ENCODE measurements at places on chromosomes 13 and 19.

DNA sequence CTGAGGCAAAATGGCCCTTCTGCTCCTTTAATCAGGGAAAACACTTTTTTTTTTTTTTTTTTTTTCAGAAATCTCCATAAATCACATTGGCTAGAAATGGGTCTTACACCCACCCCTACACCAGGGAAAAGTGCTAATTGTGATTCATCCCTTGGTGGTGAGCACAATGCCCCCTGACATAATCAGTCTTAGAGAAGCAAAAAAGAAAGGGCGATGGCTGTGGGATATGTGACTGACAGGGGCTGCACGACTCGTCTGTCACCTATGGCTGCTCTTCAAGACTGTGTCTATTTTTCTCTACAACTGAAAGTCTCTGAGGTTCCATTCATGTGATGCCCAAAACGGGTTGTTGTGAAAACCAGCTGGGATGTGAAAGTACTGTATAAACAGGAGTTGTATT lies 3.6 kb upstream of the GPC6 start:
- DNase-seq: no peak

- DNase-seq: no peak
These were observed 13.1 kb upstream of the LMTK3 start for GRCh38 chr19:48524732-48525131.

GRCh38 chr13:22286338-22286737 lies 615.5 kb downstream of the FGF9 start:
- DNase-seq: no peak

DNA sequence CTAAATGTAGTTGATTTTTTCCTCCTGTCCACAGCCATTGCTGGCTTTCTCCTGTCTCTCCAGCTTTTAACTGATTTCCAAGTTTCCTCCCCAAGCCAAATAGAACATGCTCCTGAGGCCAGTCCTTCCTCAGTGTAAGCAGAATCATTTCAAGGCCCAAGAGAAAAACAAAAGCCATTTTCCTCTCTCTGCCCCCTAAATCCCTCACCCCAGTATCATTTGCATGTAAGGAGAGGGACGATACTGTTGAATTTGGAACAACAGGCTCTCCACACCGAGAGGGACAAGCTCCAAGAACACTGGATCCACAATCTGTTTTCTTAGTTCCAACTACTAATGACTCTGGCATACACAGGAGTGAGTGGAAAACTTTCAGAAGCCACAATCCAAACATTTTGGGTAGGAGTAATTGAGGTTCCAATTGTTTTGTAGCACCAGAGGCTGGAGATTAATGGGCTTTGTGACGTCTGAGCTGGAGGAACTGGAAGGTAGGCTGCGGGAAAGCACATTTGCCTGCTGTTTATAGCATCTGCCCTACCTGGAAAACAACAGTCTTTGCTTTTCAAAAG lies 156.8 kb downstream of the FLT1 start:
- DNase-seq: no peak

GRCh38 chr19:12668932-12669269 lies 2.3 kb downstream of the WDR83 start:
- peak; percentile 26 for DNase-seq

GRCh38 chr13:49633710-49634109 lies 5.4 kb downstream of the ARL11 start:
- DNase-seq: no peak

DNA sequence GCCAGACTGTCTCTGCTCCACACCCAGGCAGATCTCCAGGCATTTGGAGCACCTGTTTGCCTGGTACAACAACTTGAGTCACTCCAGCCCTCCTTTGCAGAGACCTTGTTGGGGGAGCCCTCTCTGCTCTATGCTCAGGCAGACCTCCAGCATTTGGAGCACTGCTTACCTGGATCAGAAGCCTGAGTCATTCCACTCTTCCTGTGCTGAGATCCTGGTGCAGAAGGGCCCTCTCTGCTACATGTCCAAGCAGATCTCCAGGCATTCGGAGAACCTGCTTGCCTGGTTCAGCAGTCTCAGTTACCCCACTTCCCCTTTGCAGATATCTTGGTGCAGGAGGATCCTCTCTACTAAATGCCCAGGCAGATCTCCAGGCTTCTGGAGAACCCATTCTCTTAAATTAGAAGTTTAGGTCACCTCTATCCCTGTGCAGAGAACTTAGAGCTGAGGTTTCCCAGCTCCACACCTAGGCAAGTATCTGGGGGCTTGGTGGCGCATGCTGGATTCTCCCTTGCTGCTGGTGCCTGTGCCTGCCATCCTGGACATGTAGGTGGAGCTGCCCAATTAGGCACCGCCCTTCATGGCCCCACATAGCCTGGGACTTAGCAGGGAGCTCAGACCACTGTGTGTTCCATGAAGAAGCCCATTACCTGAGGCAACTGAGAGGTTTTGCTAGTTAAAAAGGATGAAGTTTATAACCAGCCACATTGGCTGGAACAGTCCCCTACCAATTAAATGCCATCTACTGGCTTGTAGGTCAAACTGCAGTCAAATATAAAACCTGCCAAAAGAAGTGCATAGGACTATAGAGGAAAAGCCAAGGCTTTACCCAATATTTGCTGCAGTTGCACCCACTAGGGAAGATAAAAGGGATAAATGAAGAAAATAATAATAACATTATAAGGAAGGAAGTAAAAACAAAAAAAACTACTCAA lies 97.6 kb upstream of the SLITRK6 start:
- no peak for DNase-seq

DNA sequence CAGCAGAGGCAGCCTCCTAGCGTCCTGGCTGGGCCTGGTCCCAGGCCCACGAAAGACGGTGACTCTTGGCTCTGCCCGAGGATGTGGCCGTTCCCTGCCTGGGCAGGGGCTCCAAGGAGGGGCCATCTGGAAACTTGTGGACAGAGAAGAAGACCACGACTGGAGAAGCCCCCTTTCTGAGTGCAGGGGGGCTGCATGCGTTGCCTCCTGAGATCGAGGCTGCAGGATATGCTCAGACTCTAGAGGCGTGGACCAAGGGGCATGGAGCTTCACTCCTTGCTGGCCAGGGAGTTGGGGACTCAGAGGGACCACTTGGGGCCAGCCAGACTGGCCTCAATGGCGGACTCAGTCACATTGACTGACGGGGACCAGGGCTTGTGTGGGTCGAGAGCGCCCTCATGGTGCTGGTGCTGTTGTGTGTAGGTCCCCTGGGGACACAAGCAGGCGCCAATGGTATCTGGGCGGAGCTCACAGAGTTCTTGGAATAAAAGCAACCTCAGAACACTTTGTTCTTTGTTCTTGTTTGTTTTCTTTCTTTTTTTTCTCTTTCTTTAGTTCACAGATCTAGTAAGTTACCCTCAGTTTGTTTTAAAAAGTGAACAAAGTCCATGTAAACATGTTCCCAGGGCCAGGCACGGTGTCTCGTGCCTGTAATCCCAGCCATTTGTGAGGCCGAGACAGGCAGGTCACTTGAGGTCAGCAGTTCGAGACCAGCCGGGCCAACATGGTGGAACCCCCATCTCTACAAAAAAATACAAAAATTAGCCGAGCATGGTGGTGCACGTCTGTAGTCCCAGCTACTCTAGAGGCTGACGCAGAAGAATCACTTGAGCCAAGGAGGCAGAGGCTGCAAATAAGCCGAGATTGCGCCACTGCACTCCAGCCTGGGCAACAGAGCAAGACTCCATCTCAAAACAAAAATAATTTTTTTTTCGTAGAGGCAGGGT lies 10.2 kb downstream of the ANGPTL4 start:
- DNase-seq: no peak

- peak; percentile 64 for DNase-seq
These were observed 385.8 kb downstream of the KCNRG start for GRCh38 chr13:50401049-50401505.

- no peak for DNase-seq
These were observed 25.3 kb upstream of the MAB21L1 start for GRCh38 chr13:35501661-35502235.

- DNase-seq: no peak
These were observed 14.3 kb upstream of the F7 start for GRCh38 chr13:113091211-113091771.
